ENCODE measurements at places on chromosomes 1 and 21. TPM values are rescaled to one million over a fixed set of nuclear protein-coding genes. Genes with fewer than 3 reads are reported as not detected.

DMBX1 gene
- total RNA-seq, result 0.20 TPM

KRTAP10-4 gene
- not detected for total RNA-seq

PLA2G2A gene
- total RNA-seq, result not detected

ZYG11B gene
- 15.8 TPM for total RNA-seq

All from G401 (cell line).